ENCODE measurements at places on chromosomes 2 and 18. TPM values are rescaled to one million over a fixed set of nuclear protein-coding genes. Genes with fewer than 3 reads are reported as not detected.
A peak's percentile ranks its signal among the peaks of the same experiment; 100 is the strongest.

- DNase-seq, result no peak
- H3K27me3 ChIP-seq, result no peaks in the 10 kb centered on the region
- no peak overlapping the region for H3K4me3 ChIP-seq
- no peak overlapping the region for H3K27ac ChIP-seq
- no peaks in the 10 kb centered on the region for H3K4me1 ChIP-seq
These were observed 1379.1 kb upstream of the CDH2 start for GRCh38 chr18:29556070-29556469.

DNA sequence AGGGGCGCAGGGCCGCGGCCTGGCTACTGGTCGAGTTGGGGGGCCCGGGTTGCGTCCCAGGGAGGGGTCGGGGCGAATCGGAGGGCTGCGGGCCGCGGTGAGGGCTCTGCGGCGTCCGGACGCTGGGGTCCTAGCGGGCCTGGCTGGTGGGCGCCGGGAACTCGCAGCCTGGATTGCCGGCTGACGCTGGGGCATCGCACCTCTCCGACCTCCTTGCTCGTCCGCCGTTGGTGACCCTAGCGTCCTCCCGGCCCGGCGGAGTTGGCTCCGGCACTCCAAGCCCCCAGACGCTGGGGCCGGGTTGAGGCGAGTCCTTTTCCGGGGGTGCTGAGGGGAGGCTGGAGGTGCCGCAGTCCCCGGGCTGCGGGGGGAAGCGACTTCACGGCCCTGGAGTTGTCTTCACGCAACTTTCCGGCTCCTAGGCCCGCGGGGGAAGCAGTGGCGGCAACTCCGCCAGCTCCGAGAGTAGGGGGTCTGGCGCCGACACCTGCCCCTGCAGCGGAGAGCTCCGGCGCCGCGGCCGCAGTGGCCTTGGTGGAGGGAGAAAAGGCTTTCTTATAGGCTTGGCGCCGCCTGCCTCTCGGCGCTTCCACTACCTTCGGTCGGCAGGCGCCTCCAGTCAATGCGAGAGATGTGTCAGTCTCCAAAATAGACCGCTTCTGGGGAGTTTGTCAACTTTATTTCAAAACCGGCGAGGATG lies 70.3 kb downstream of the HAUS1 start:
- H3K27ac ChIP-seq, result peak overlapping the region; percentile 95
- peak; percentile 44 for DNase-seq
- H3K36me3 ChIP-seq, result no peaks in the 10 kb centered on the region

DNA sequence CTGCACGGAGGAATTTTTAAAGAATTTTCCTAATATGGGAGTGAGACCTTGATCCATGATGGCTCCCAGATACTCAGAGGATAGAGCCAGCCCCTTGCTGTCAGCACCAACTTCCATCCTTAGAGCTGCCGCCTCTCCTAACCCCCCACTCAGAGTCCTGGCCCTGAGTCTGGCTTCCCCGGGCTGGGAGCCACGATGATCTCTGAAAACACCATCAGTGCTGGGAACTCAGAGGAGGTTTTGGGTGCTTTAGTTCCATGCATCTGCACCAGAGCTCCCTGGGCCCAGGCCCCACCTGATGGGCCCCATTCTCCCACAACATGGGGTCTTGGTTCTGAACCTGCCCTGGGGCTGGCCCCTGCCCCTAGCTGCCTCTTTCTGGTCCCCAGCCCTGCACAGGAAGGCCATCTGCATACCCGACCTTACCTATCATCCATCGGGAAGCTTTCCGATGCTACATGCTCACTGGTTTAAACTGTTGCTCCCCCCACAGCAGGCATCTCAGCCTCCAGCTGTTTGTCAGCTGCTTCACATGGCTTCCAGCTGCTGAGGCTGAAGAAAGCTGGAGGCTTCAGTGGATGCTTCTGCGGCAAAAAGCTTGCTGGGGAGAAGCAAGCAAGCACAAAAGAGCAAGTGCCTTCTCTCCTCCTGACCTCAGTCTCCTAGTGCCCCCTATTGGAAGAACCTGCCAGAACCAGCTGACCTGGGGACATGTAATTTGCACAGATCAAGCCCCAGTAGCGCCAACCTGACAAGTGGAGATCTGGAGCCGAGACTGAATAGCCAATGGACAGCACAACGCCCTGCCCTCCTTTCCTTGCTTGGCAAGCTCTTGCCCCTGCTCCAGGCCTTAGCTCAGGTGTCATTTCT lies 24.2 kb upstream of the RHOB start:
- DNase-seq, result no peak
- peaks cover 52% of the 10 kb centered on the region for H3K4me1 ChIP-seq
- peak overlapping the region; percentile 63 for H3K27ac ChIP-seq
- H3K27me3 ChIP-seq, result no peaks in the 10 kb centered on the region
- H3K36me3 ChIP-seq, result no peaks in the 10 kb centered on the region

GRCh38 chr2:21175895-21176646 lies 52.3 kb downstream of the TDRD15 start:
- H3K4me3 ChIP-seq, result no peak overlapping the region
- no peaks in the 10 kb centered on the region for H3K27me3 ChIP-seq
- no peak for DNase-seq

- no peaks in the 10 kb centered on the region for H3K27me3 ChIP-seq
- H3K4me1 ChIP-seq, result peaks cover 21% of the 10 kb centered on the region
- no peak overlapping the region for H3K27ac ChIP-seq
- no peak overlapping the region for H3K4me3 ChIP-seq
These were observed 3.6 kb downstream of the USP39 start for GRCh38 chr2:85619617-85620016.

DNA sequence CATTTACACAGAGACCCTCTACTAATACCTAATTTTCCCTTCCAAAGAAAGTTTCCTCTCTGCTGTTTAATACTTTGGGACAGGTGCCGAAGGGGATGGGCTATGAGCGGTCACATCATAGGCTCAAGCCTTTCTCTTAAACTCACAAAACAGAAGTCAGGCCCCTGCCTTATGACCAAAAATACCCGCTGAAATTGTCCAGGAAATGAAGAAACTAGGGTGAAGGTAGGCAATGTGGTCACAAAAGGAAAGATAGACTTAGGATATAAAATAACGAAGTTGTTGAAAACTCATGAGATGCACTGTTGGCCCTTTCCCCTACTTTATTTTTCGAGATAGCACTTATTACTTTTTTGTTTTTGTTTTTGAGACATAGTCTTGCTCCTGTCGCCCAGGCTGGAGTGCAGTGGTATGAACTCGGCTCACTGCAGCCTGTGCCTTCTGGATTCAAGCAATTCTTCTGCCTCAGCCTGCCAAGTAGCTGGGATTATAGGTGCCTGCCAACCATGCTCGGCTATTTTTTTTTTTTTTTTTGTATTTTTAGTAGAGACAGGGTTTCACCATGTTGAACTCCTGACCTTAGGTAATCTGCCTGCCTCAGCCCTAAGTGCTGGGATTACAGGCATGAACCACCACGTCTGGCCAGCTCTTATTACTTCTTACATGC lies 16.3 kb downstream of the SLC8A1 start:
- no peak for DNase-seq
- H3K4me1 ChIP-seq, result peaks cover 87% of the 10 kb centered on the region
- H3K27ac ChIP-seq, result no peak overlapping the region
- H3K36me3 ChIP-seq, result no peaks in the 10 kb centered on the region

- no peak overlapping the region for H3K4me3 ChIP-seq
- H3K36me3 ChIP-seq, result no peaks in the 10 kb centered on the region
- H3K27me3 ChIP-seq, result no peaks in the 10 kb centered on the region
- H3K27ac ChIP-seq, result no peak overlapping the region
These were observed 188.3 kb downstream of the GBX2 start for GRCh38 chr2:235979753-235980435.

DNA sequence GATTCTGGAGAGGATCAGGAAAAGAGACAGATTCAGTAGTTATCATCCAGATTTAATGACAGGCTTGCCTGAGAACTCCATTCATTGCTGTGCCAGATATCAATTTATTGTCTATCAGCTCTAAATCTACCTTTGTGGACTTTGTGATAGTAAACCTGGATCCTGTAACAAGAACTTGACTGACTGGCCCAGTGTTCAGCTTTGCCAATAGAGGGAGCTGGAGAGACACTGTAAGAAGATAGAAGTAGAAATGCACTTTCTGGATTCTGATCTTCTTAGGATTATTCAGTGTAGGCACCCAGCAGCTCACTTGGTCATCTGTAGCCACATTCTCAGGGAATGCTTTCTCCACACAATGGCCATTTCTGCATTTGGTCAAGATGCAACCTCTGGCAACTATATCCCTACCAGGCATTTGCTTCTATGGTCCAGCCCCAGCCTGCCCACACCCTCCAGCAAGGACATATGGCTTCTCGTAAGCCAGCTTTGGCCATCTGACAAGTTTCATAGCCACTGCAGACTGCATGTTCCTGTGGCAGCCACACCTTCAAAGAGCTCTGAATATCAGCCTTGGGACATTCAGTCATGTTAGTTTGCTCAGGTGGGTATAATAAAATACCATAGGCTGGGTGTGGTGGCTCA lies 6.1 kb upstream of the SERPINB8 start:
- H3K27ac ChIP-seq, result no peak overlapping the region
- no peaks in the 10 kb centered on the region for H3K4me1 ChIP-seq
- no peaks in the 10 kb centered on the region for H3K27me3 ChIP-seq
- no peaks in the 10 kb centered on the region for H3K36me3 ChIP-seq

- peak overlapping the region; percentile 67 for H3K27ac ChIP-seq
- DNase-seq, result peak; percentile 85
- peaks cover 7% of the 10 kb centered on the region for H3K4me1 ChIP-seq
These were observed 59.2 kb downstream of the IL1R2 start for GRCh38 chr2:102050854-102051391.

- H3K4me1 ChIP-seq, result no peaks in the 10 kb centered on the region
- H3K27ac ChIP-seq, result no peak overlapping the region
- H3K27me3 ChIP-seq, result no peaks in the 10 kb centered on the region
These were observed 170.1 kb downstream of the MEIS1 start for GRCh38 chr2:66604976-66605375.

- H3K36me3 ChIP-seq, result no peaks in the 10 kb centered on the region
- DNase-seq, result no peak
- H3K27ac ChIP-seq, result no peak overlapping the region
- H3K4me3 ChIP-seq, result no peak overlapping the region
These were observed 200.0 kb upstream of the SIX3 start for GRCh38 chr2:44741507-44741906.

- no peaks in the 10 kb centered on the region for H3K27me3 ChIP-seq
- DNase-seq, result no peak
- H3K4me3 ChIP-seq, result no peak overlapping the region
These were observed 21.4 kb upstream of the HAAO start for GRCh38 chr2:42813763-42814162.

- H3K4me1 ChIP-seq, result peaks cover 2% of the 10 kb centered on the region
- no peaks in the 10 kb centered on the region for H3K36me3 ChIP-seq
These were observed 183.5 kb downstream of the SCG2 start for GRCh38 chr2:223418604-223419199.

DNA sequence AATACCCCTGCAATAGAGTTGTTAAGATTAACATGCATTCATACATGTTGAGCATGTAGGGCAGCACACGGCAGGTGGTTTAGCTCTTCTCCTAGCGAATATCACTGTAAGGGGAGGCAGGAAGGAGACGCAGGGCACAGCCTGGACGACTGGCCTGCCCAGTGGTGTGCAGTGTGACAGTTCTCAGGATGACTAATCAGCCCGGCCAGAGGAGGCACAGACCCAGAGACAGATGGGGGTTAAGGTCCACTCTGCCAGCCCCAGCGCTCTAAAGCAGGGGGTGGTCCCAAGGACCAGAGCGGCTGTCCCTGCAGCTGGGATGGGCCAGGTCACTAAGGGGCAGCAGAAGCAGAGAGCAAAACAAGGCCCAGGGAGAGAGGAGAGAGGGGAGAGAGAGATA lies 63.7 kb downstream of the RNF152 start:
- no peaks in the 10 kb centered on the region for H3K36me3 ChIP-seq
- H3K27ac ChIP-seq, result no peak overlapping the region
- DNase-seq, result no peak
- peaks cover 30% of the 10 kb centered on the region for H3K4me1 ChIP-seq
- no peak overlapping the region for H3K4me3 ChIP-seq

GRCh38 chr2:151904807-151905206 lies 76.6 kb upstream of the ARL5A start:
- DNase-seq, result no peak
- H3K27me3 ChIP-seq, result no peaks in the 10 kb centered on the region
- no peak overlapping the region for H3K27ac ChIP-seq
- H3K4me1 ChIP-seq, result peaks cover 26% of the 10 kb centered on the region
- H3K36me3 ChIP-seq, result no peaks in the 10 kb centered on the region

DNA sequence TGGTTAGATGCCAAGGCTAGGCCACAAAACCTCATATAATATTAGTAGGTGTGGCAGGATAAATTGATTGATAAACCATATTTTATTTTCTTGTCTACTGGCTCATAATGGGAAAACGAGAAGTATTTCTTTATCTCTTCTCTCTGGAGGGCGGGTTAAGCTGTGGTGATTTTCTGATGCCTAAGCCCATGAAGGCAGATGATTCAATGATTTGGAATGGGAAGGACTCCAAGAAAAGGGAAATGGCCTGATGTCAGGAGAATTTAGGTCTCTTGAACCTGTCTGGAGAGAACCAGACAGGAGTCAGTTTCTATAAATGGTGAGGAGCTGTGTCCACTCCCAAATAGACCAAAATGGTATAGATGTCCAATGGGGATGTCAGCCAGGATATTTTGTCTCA lies 18.7 kb upstream of the MAP4K3 start:
- no peak overlapping the region for H3K4me3 ChIP-seq
- peaks cover 5% of the 10 kb centered on the region for H3K36me3 ChIP-seq
- DNase-seq, result no peak
- peaks cover 3% of the 10 kb centered on the region for H3K4me1 ChIP-seq

DNA sequence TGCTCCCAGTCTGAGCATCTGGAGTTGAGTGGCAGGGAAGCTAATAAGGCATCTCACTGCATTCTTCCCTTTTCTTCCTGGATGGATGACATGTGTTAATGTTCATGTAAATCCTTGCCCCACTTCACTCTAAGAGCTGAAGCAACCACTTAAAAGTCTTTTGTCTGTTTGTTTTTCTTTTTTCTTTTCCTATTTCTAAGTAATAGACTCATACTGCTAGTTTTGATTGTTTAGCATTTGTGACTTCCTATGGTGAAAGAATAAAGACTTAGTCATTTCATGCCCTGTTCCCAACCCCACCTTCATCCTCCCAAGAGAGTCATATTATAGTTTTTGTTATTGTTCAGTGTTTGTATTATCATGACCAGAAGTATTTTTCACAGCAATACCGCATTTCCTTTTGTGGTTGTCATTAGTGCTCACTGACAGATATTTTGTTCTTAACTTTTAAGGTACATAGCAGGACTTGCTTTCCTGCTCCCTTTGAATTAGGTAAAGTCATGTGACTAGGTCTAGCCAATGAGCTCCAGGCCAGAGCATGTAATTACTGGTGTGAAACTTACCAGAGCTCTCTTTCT lies 18.1 kb upstream of the SPP2 start:
- H3K4me1 ChIP-seq, result peaks cover 7% of the 10 kb centered on the region
- peaks cover 22% of the 10 kb centered on the region for H3K27me3 ChIP-seq
- DNase-seq, result no peak
- no peaks in the 10 kb centered on the region for H3K36me3 ChIP-seq
- no peak overlapping the region for H3K27ac ChIP-seq

CCDC68 gene
- 3.4 TPM for total RNA-seq

SLC38A11 gene
- 0.85 TPM for total RNA-seq

UGT1A5 gene
- not detected for total RNA-seq

WDR75 gene
- total RNA-seq, result 12.9 TPM

IL37 gene
- total RNA-seq, result not detected

APCDD1 gene
- 8.4 TPM for total RNA-seq

ALLC gene
- total RNA-seq, result not detected

GLI2 gene
- total RNA-seq, result 2.0 TPM

KIAA2012 gene
- not detected for total RNA-seq

MROH2A gene
- total RNA-seq, result not detected

GREB1 gene
- 6.2 TPM for total RNA-seq
